Heart left ventricle (tissue), 16 donors: ENCODE measurements at places on chromosomes 13 and 19. TPM values are rescaled to one million over a fixed set of nuclear protein-coding genes. Genes with fewer than 3 reads are reported as not detected.

- no peak overlapping the region for H3K27ac ChIP-seq
- H3K27me3 ChIP-seq: peaks cover 5% of the 10 kb centered on the region
- peaks cover 2% of the 10 kb centered on the region for H3K36me3 ChIP-seq
- no peaks in the 10 kb centered on the region for H3K4me1 ChIP-seq
- DNase-seq: no peak
These were observed 871 bp upstream of the CCER2 start for GRCh38 chr19:38912600-38913514.

- H3K27ac ChIP-seq: no peak overlapping the region
- no peaks in the 10 kb centered on the region for H3K36me3 ChIP-seq
- no peak overlapping the region for H3K4me3 ChIP-seq
These were observed 1380.5 kb upstream of the ATXN8OS start for GRCh38 chr13:68727165-68727564.

DNA sequence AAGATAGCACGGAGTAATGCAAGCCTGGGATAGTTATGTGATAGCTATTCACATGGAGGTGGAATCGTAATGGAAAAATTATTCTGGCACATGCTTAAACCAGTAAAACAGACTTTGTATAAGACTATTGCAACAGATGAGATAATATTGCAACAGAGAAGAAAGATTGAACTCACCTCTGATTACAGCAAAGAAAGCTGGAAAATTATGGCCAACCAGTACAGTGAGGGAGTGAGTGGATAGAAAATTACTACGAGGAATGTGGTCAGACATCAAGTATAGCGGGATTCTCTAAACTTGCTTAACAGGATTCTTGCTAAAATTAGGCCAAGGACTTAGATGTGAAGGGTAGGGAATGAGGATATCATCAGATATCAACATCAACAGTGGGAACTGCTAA, 397.6 kb upstream of the KLHL1 start:
- H3K27me3 ChIP-seq: no peaks in the 10 kb centered on the region
- H3K27ac ChIP-seq: no peak overlapping the region
- no peaks in the 10 kb centered on the region for H3K4me1 ChIP-seq
- H3K36me3 ChIP-seq: no peaks in the 10 kb centered on the region
- H3K4me3 ChIP-seq: no peak overlapping the region

The ELANE gene
- 1.4 TPM for polyA plus RNA-seq

The TUBB4A gene
- 0.15 TPM for polyA plus RNA-seq

- H3K4me3 ChIP-seq: no peak overlapping the region
- no peaks in the 10 kb centered on the region for H3K36me3 ChIP-seq
- peaks cover 38% of the 10 kb centered on the region for H3K27me3 ChIP-seq
- no peak for DNase-seq
- peaks cover 20% of the 10 kb centered on the region for H3K4me1 ChIP-seq
- no peak overlapping the region for H3K27ac ChIP-seq
These were observed 35.7 kb downstream of the LACC1 start for GRCh38 chr13:43915451-43915850.

DNA sequence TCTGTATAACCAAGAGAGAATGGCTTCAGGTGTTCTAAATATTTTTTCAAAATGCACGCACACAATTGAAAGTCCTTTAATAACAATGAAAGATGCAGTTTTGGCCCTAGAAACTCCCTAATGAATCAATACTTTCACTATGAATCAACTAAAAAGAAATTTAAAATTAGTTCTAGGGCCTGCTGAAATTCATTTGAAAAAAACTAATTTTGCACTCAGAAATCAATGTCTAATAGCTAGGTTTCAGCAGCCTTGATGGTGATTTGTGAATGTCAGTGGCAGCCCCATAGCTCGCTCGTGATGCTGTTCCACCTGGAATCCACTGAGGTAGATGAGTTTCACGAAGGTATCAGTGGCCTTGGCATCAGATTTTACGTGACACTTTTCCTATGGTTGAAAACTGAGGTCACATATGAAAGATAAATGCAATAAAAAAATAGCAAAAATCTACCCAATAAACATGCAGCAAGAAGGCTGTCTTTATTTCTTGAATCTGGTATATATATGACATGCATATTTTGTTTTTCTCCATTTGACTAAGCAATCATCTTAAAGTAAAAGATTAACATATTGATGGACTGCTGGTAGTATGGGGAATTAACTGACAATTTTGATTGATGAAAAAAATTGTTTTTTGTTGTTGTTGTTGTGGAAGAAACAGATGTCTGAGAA, 141.0 kb downstream of the AKAP11 start:
- no peaks in the 10 kb centered on the region for H3K27me3 ChIP-seq
- no peaks in the 10 kb centered on the region for H3K36me3 ChIP-seq
- no peaks in the 10 kb centered on the region for H3K4me1 ChIP-seq
- H3K4me3 ChIP-seq: no peak overlapping the region
- no peak overlapping the region for H3K27ac ChIP-seq
- DNase-seq: no peak

The MADCAM1 gene
- 0.61 TPM for polyA plus RNA-seq

DNA sequence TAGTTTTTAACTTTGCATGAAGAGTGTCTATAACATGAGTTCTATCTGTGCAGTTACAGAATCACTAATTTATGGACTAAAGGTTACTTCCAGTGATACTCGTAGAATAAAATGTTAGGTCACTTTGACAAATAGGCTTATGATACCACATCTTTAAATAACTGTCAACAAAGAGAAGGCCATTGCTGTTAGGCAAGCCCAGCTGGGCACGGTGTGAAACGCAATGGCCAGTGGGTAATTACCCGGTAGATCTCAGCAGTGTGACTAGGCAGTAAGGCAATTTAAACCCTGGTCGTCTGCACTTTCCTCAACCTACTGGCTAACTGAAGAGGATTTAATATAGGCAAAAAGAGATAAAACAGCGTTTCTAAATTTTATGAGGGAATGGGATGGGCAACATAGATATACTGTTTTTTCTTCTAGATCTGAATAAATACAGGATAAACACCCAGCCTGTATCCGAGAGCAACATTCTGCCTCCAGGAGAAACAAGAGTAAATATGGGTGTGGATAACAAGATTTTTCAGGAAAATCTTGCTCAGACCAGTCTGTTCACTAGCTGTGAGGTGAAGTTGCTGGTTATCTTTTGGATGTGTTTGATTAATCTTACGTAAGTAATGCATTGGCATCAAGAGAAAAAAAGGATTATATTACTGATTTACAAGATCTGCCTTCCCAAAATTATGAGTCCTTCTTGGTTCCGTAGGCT, 631.3 kb downstream of the EFNB2 start:
- H3K27me3 ChIP-seq: no peaks in the 10 kb centered on the region
- H3K4me1 ChIP-seq: no peaks in the 10 kb centered on the region
- H3K36me3 ChIP-seq: no peaks in the 10 kb centered on the region
- H3K27ac ChIP-seq: no peak overlapping the region
